Cerebellar nuclear complex (tissue), 1 donor: ENCODE measurements at places on chromosomes 7 and 10.

DNA sequence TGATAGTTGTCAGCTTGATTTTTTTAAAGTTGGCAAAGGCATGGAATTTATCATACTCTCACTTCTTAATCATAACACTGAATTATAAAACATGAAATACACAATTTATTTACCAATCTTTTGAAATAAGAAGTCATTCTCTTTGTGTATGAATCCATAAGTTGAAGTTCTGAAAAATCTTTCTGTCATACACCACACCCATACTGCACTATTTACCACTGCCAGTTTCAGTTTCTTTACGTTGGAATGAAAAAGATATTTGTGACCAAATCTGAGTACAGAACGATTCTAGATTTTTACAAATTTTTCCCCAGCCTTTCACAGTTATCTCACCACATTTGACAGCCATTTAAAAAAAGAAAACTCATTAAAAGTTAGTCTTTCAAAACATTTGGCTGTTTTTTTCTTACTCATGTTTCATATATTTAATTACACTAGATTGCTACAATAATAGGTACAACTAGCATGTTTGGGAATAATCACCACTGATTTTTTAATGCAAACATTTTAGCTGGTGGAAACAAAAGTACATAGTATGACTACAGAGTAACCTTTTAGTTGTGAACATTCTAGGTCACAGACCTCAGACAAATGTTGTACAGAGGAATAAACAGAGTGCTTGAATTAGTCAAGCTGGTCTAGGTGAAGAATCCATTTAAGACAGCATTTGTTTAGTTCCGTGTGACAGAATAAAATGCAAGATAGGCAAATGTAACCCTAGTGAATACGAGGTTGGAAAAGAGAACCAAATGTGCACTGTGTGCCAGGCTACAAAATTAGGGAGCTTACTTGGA lies 185.0 kb upstream of the LRRN3 start:
- DNase-seq = no peak

DNA sequence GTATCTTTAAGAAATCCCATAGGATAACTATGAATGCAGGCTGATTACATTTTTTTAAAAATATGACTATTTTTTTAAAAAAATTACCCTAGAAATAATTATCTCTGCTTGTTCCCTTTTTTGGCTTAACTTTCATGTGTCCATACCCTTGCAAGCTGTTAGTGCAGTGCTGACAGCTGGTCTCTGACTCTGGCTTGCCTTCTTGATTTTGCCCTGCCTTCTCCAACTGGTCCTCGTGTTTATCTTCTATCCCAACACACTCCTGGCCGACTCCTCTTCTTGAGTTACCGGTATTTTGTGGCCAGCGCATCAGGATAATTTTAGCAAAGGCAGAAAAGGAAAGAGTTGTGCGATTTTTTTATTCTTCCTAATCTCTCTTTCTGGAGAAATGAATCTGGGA lies 111.7 kb upstream of the STARD3NL start:
- DNase-seq = no peak

GRCh38 chr7:157650801-157651200 lies 314.0 kb downstream of the DNAJB6 start:
- DNase-seq = no peak

- DNase-seq = no peak
Measured at GRCh38 chr10:99235658-99236626, at the start of gene HPSE2. Gene HPSE2, minus strand, starts transcription at chr10:99235852.

DNA sequence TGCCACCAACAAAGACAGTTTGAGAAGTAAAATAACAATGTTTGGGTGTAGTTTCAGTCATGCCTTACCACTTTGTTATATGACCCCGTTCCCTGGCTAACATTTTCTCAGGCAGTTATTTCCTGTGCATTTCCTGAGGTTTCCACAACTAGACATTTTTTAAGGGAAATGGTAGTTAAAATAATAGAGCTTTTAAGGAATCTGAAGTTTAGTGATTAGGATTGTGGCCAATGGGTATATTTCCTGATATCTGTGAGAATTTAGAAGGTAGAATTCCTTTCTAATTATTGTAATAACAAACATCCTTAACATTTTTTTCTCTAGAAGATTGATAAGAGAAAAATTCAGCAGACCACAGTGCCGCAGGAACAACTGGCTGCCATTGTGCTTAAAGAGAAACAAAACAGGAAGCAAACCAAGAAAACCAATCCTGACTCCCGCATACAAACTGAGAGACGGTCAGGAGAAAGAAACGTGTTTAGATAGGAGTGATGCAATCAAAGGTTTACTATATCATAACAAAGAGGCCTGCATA lies 193.6 kb downstream of the MBL2 start:
- no peak for DNase-seq

DNA sequence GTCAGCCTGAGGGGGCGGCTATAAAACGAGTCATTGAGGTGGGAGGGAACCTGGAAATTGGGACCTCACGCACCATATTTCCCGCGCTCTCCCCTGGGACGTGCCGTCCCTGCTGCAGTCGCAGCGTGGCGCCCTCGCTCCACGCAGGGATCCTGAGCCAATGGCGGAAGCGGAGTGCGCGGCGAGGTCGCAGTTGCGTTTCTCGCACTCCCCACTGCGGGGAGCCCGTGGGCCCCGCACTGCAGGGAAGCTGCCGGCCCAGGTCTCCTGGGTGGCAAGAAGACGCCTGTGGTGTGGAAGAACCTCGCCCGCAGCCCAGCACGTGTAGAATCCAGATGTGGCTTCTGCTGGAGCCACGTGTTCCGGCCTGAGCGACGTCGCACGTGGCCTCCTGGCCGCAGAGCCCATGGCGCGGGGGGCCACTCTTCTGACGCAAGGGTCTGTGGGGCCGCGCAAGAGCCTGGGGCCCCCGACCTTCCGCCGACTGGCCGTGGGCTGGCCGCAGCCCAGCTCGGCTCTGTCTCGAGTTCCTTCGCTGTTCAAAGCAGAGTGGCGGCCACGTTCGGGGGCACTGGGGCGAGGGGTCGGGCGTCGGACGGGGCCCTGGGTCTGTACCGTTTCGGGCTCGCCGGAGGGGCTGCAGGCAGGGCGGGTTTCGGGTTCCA lies 26.4 kb downstream of the HIF1AN start:
- DNase-seq = no peak

GRCh38 chr10:66505003-66505657 lies 420.7 kb upstream of the LRRTM3 start:
- DNase-seq = no peak

DNA sequence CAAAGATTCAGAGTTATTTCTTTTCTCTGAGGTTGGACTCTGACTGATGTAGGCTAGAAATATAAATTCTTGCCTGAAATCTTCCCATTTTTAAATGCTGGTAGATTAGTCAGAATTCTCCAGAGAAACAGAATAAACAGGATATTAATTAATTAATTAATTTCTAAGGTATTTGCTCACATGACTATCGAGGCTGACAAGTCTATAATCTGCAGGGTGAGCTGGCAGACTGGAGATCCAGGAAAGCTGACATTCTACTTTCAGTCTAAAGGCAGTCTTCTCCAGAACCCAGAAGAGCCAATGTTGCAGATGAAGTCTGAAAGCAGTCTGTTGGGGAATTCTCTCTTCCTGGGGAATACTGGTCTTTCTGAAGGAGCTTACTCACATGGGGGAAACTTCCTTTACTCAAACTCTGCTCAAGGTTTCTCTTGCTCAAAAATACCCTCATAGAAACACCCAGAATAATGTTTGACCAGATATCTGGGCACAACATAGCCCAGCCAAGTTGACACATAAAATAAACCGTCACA lies 189.7 kb downstream of the KIF20B start:
- no peak for DNase-seq

DNA sequence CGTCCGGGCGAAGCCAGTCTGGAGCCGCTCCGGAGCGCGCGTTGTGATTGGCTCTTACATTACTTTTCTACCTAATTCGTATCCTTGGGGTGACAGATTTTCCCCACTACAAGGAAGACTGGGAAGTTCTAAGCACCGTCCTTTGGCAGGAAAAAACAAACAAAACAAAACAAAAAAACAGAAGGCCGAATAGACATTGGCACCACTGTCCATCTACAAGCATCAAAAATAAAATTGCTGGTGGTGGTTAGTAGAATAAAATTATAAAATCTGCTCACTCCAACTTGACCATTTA lies 651 bp upstream of the SKAP2 start:
- DNase-seq = no peak

- DNase-seq = no peak
Measured at GRCh38 chr7:121105262-121105661, 116.8 kb downstream of the CPED1 start.

DNA sequence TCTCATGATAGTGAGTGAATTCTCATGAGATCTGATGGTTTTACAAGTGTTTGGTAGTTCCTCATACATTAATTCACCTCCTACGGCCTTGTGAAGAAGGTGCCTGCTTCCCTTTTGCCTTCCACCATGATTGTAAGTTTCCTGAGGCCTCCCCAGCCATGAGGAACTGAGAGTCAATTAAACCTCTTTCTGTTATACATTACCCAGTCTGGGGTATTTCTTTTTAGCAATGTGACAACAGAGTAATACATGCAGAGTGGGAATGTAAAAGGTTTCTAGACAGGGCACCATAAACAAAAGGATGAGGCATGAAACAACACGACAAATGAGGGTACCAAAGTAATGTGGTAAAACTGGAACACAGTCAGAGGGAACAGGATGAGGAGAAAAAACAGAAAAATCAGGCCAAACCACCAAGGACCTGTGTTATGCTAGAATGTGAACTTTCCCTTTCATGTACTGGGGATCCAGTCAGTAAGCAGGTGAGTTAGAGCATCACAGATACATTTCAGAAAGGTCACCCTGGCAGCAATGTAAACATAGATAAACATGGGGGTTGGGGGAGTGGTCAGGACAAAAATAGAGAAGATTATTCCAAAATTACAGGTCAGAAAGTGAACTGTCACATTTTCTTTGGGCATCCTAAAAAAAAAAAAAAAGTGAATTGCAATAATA lies 31.9 kb downstream of the ANKRD26 start:
- DNase-seq = no peak

DNA sequence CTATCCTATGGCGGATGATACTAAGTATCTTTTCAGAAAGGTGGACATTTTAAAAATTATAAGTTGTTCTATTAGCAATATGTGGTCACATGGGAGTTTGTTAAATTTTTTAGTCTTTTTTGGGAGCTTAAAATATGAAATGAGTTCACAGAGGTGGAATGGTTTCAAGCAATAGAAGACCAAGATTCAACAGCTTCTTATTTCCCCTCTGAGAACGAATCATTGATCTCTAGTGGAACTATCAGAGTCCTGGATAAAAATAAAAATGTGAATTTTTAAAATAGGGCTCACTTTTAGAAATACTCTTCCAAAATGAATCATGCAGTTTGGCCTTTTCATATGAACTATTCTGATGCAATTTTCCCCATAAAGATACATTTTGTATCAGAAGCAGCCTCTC lies 467.7 kb upstream of the KLF6 start:
- DNase-seq = no peak

DNA sequence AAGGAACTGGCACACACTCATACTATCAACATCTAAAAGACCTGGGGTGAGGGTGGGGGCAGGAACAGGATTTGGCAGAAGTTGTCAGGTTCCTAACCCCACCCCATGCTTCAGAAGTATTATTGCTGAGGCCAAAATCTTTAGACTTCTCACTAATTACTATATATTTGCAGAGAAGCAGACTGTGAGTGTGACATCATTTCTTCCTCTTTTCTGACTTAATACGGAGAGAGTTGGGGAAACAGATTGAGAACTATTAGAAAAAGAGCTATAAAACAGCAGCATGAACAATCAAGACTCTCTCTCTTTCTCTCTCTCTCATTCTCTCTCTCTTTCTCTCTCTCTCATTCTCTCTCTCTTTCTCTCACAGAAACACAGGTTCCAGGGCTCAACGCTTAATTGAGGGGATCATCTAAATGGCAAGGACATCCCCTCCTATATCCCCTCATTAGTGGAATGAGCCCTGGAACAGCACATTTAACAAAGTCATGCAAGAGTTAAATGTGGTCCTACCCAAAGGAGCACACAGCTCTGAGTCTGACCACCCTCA lies 94.8 kb downstream of the KCNMA1 start:
- no peak for DNase-seq

DNA sequence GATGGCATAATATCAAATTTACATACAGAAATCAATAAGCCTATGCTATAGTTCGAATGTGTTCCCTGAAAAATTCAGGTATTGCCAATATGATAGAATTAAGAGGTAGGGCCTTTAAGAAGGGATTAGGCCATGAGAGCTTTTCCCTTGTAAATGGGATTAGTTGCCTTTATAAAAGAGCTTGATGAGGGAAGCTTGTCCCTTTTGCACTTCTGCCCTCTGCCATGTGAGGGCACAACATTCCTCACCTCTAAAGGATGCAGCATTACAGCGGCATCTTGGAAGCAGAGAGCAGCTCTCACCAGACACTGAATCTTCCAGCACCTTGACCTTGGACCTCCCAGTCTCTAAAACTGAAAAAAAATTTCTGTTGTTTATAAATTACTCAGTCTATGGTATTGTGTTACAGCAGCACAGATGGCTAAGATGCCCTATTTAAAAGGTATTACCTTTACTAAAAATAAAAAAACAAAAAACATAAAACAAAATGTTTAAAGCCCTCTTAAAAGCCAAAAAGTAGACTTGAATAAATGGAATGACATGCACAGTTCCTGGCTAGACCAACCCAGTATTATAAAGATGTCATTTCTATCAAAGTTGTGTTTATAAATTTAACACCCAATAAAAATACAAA lies 909.6 kb downstream of the REEP3 start:
- DNase-seq = no peak

DNA sequence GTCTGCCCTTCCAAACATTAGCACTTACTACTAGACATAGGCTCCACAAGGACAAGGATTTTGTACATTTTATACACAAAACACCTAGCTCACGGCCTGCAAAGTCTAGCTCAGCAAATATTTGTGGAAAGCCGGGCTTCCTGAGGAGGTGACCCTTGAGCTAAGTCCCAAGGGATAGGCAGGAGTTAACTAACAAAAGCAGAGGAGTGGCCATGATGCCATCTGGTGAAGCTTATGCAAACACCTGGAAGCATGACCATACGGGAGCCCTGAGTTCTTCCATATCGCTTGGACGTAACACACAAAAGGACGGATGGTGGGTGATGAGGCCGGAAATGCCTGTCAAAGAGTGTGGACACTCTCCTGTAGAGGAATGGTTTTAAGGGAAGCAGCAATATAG lies 25.9 kb upstream of the YAE1 start:
- DNase-seq = no peak

DNA sequence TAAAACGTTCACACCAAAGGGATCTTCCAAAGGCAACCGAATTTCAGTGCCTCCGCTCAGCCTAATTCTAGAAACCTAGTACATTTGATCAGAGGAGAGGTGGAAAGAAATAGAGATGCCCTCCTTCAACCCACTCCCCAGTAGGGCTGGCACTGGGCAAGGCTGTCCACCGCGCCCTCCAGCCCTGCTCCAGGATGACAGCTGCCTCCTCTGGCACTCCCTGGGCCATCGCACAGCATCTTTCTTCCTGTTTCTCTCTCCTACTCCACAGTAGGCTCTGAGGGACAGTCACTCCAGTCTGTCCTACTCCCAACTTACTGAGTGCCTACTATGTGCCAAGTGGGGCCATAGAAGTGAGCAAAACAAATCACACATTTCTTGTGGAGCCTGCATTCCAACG lies 226.2 kb downstream of the SKIDA1 start:
- DNase-seq = no peak

GRCh38 chr7:85175217-85175616 lies 11.6 kb downstream of the SEMA3D start:
- DNase-seq = no peak

GRCh38 chr7:27204851-27205322 lies 5.0 kb upstream of the HOXA13 start:
- DNase-seq = no peak
